ENCODE measurements at places on chromosomes 3 and 15.

GRCh38 chr15:90049666-90050604, 48.8 kb downstream of the ZNF710 start:
- H3K27ac ChIP-seq = no peak overlapping the region
- DNase-seq = no peak
- no peaks in the 10 kb centered on the region for H3K4me1 ChIP-seq
- no peak overlapping the region for H3K4me3 ChIP-seq
- no peaks in the 10 kb centered on the region for H3K36me3 ChIP-seq

GRCh38 chr15:62454567-62455172, 289.6 kb upstream of the C2CD4B start:
- no peaks in the 10 kb centered on the region for H3K27me3 ChIP-seq
- no peak overlapping the region for H3K4me3 ChIP-seq
- no peak for DNase-seq
- H3K4me1 ChIP-seq = no peaks in the 10 kb centered on the region
- H3K36me3 ChIP-seq = no peaks in the 10 kb centered on the region

DNA sequence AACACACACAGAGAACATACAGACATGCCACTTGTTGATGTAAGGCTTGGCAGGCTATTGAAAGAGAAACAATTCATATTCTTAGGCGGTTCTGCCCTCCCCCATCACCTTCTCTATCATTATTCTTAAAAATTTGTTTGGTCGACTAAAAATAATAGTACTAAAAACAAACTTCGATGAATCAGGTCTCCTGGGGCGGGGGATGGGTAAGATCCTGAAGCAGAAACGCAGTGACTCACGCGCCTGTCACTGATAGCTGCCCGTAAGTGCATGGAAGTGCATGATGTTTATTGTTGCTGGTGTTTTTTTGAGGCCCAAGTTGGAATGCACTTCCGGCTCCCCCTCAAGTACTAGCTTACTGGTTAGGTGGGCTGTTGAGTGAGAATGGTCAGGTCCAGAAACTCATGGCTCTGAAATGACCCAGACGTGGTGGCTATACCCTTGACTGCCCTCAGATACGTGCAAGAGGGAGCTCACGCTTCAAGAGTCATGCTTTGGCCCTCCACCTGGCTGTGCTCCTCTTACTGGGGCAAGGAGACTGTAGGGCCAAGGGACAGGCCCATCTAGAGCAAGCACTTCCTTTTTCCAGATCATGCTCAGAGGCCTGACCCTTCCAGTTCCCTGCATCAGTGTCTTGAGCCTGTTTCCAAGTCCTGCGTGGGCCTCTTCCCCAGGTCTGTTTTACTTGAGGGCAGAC, 10.9 kb downstream of the SMAD3 start:
- peaks cover 66% of the 10 kb centered on the region for H3K4me1 ChIP-seq

GRCh38 chr3:141255846-141256261, 24.2 kb downstream of the PXYLP1 start:
- H3K36me3 ChIP-seq = no peaks in the 10 kb centered on the region
- no peak overlapping the region for H3K27ac ChIP-seq
- no peak overlapping the region for H3K4me3 ChIP-seq
- peak; percentile 11 for DNase-seq

- no peak overlapping the region for H3K4me3 ChIP-seq
- no peak overlapping the region for H3K27ac ChIP-seq
- no peaks in the 10 kb centered on the region for H3K27me3 ChIP-seq
- no peak for DNase-seq
Observed at GRCh38 chr3:14796403-14797077, 22.2 kb upstream of the FGD5 start.

- no peak overlapping the region for H3K4me3 ChIP-seq
- no peak for DNase-seq
- H3K27me3 ChIP-seq = no peaks in the 10 kb centered on the region
- H3K27ac ChIP-seq = no peak overlapping the region
- no peaks in the 10 kb centered on the region for H3K36me3 ChIP-seq
Observed at GRCh38 chr15:100167884-100168375, 173.8 kb downstream of the ADAMTS17 start.

DNA sequence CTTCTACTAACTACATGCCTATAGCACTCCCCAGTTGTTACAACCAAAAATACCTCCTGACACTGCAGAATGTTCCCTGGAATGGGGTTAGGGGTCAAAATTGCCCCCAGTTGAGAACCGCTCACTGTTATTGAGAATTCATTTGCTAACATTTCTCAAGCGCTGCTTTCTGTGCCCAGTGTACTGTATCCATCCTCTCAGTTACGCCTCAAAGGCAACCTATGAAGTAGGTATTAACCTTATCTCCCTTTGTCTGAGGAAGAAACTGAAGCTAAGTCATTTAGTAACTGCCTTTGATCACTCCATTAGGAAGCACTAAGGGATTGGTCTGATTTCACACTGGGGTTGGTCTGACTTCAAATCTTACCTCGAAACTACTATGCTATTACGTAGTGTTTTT, 70.1 kb downstream of the CADPS start:
- H3K4me3 ChIP-seq = no peak overlapping the region
- H3K36me3 ChIP-seq = no peaks in the 10 kb centered on the region
- no peaks in the 10 kb centered on the region for H3K4me1 ChIP-seq
- no peak for DNase-seq
- H3K27ac ChIP-seq = no peak overlapping the region

DNA sequence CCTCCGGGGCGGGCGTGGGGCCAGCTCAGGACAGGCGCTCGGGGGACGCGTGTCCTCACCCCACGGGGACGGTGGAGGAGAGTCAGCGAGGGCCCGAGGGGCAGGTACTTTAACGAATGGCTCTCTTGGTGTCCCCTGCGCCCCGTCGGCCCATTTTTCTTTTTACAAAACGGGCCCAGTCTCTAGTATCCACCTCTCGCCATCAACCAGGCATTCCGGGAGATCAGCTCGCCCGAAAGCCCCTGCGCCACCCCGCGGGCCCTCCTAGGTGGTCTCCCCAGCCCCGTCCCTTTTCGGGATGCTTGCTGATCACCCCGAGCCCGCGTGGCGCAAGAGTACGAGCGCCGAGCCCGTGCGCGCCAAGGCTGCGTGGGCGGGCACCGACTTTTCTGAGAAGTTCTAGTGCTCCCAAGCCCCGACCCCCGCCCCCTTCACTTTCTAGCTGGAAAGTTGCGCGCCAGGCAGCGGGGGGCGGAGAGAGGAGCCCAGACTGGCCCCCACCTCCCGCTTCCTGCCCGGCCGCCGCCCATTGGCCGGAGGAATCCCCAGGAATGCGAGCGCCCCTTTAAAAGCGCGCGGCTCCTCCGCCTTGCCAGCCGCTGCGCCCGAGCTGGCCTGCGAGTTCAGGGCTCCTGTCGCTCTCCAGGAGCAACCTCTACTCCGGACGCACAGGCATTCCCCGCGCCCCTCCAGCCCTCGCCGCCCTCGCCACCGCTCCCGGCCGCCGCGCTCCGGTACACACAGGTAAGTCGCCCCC, at the start of gene THBS1:
THBS1 (plus strand) TSS at position 595 of the 757 bp plus-strand sequence. CDS start 779 bp downstream, outside the sequence.
- peak within 1 kb of the TSS; percentile 56 for H3K4me3 ChIP-seq
- no peak within 1 kb of the TSS for H3K27ac ChIP-seq
- H3K27me3 ChIP-seq = peaks cover 6% of the 10 kb centered on the region
- H3K4me1 ChIP-seq = peaks cover 11% of the 10 kb centered on the region
- no peaks in the 10 kb centered on the region for H3K36me3 ChIP-seq

GRCh38 chr3:77513542-77513941, 473.6 kb downstream of the ROBO2 start:
- no peak overlapping the region for H3K4me3 ChIP-seq
- H3K27me3 ChIP-seq = no peaks in the 10 kb centered on the region
- H3K27ac ChIP-seq = no peak overlapping the region
- DNase-seq = no peak

DNA sequence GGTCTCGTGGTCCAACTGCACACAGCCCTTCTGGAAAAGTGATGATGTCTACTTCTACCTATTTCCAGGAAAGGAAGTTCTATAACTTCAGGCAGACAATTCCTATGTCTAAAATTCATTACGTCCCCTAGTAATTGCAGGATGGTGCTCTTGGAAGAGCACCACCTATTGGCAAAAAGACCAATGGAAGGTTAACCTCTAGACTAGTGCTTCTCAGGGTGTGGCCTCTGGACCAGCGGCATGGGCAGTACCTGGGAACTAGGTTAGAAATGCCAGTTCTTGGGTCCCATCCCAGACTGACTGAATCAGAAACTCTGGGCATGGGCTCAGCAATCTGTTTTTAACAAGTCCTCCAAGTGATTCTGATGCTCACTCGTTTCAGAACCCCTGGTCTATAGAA, 258.3 kb upstream of the ICE2 start:
- H3K36me3 ChIP-seq = no peaks in the 10 kb centered on the region
- H3K27me3 ChIP-seq = no peaks in the 10 kb centered on the region
- DNase-seq = no peak
- no peak overlapping the region for H3K27ac ChIP-seq
- no peak overlapping the region for H3K4me3 ChIP-seq

GRCh38 chr15:65089206-65089824, 12.8 kb downstream of the KBTBD13 start:
- DNase-seq = no peak
- H3K27ac ChIP-seq = no peak overlapping the region
- H3K36me3 ChIP-seq = no peaks in the 10 kb centered on the region
- no peaks in the 10 kb centered on the region for H3K4me1 ChIP-seq
- H3K27me3 ChIP-seq = no peaks in the 10 kb centered on the region

- H3K4me1 ChIP-seq = no peaks in the 10 kb centered on the region
- H3K27ac ChIP-seq = no peak overlapping the region
- H3K36me3 ChIP-seq = no peaks in the 10 kb centered on the region
- no peaks in the 10 kb centered on the region for H3K27me3 ChIP-seq
- H3K4me3 ChIP-seq = no peak overlapping the region
Observed at GRCh38 chr3:64685331-64685799, 2.4 kb downstream of the ADAMTS9 start.

DNA sequence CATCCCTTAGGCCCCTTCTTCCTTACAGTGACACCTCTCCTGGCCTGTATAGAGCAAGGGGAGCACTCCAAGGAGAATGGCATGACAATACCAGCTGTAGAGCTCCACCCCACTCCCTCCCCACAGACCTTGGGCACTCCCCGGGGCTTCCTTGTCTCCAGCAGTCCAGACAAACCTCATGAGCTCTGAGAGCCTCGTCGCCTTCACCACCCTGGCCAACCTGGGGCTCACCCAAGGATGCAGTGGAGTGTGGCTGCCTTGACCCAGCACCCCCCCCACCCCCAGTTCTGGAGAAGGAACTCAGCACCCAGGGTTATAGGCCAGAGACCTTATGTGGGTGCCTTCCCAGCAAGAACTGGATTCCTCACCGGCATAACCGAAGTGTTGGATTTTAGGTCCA, 7.4 kb upstream of the SLCO2A1 start:
- DNase-seq = no peak
- no peak overlapping the region for H3K27ac ChIP-seq
- no peaks in the 10 kb centered on the region for H3K36me3 ChIP-seq
- H3K27me3 ChIP-seq = no peaks in the 10 kb centered on the region
- no peaks in the 10 kb centered on the region for H3K4me1 ChIP-seq

- no peak overlapping the region for H3K27ac ChIP-seq
- H3K4me1 ChIP-seq = peaks cover 17% of the 10 kb centered on the region
- no peak overlapping the region for H3K4me3 ChIP-seq
- H3K36me3 ChIP-seq = no peaks in the 10 kb centered on the region
- H3K27me3 ChIP-seq = no peaks in the 10 kb centered on the region
Observed at GRCh38 chr3:187747506-187747905, 2.2 kb upstream of the BCL6 start.

- H3K4me3 ChIP-seq = no peak overlapping the region
- no peaks in the 10 kb centered on the region for H3K36me3 ChIP-seq
- H3K4me1 ChIP-seq = no peaks in the 10 kb centered on the region
- H3K27me3 ChIP-seq = no peaks in the 10 kb centered on the region
- no peak overlapping the region for H3K27ac ChIP-seq
Observed at GRCh38 chr3:162139841-162140240, 643.2 kb downstream of the OTOL1 start.

DNA sequence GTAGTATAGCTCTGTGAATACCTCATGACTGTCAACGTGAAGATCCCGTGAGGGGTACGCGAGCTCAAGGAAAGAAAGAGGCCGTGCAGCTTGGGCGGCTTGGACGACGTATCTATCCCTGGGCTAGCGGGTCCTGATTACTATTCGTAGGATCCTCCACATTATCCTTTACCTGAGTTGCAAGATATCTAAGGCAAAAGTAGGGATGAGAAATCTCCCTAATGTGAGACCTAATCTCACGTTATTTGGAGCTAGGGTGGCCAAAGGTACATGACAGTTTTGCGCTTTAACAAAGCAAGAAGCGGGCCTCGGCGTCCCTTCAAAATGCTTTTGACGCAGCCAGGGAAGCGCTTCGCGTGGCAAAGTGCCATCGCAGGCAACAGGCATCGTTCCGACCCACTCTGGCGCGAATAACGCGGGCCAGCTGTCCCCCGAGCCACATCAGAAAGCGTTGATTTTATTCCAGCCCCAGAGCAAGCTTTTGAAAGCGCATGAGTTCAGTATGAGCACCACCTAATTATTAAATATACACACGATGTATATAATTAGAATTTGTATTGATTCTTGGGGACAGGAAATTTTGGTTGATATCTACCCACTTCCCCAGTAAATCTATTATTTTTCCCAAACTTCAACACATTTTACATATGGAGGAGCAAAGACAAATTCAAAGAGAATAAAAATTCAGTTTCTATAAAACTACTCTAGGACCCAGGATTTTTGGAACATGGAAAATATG, 2.5 kb upstream of the EOMES start:
- H3K4me1 ChIP-seq = peaks cover 49% of the 10 kb centered on the region
- no peak overlapping the region for H3K4me3 ChIP-seq
- no peaks in the 10 kb centered on the region for H3K36me3 ChIP-seq
- no peak for DNase-seq
- peaks cover 77% of the 10 kb centered on the region for H3K27me3 ChIP-seq

DNA sequence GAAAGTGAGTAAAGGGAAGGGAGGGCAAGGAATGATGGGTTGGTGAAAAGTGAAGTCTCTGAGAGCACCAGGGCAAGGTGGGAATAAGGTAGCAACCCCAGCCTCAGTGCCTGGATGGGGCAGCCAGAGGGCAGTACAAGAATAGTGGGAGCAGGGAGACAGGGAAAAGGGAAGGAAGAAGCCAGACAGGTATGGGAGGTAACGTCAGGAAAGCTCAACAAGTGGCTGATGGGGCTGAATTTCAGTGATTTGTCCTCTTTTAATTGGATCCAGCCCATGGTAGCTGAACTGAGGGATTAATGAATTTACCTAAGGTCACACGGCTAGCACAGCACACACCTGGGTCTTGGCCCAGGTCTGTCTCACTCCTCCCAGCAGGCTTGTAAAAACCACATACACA, 12.6 kb downstream of the RORA start:
- no peak overlapping the region for H3K27ac ChIP-seq
- H3K27me3 ChIP-seq = peaks cover 3% of the 10 kb centered on the region
- H3K4me1 ChIP-seq = no peaks in the 10 kb centered on the region
- H3K4me3 ChIP-seq = no peak overlapping the region
- no peak for DNase-seq

GRCh38 chr3:190537146-190537545, 23.3 kb downstream of the IL1RAP start:
- DNase-seq = no peak
- no peaks in the 10 kb centered on the region for H3K36me3 ChIP-seq
- H3K27ac ChIP-seq = no peak overlapping the region

- no peaks in the 10 kb centered on the region for H3K36me3 ChIP-seq
- H3K4me1 ChIP-seq = peaks cover 4% of the 10 kb centered on the region
- H3K27me3 ChIP-seq = no peaks in the 10 kb centered on the region
- DNase-seq = no peak
- no peak overlapping the region for H3K27ac ChIP-seq
- H3K4me3 ChIP-seq = no peak overlapping the region
Observed at GRCh38 chr3:27596921-27597320, 112.7 kb upstream of the SLC4A7 start.

GRCh38 chr3:39115870-39116269, 8.4 kb downstream of the TTC21A start:
- H3K4me1 ChIP-seq = no peaks in the 10 kb centered on the region
- DNase-seq = no peak
- no peaks in the 10 kb centered on the region for H3K36me3 ChIP-seq
- H3K27ac ChIP-seq = no peak overlapping the region
- no peak overlapping the region for H3K4me3 ChIP-seq
